ENCODE measurements at places on chromosomes 7 and 10.
A peak's percentile ranks its signal among the peaks of the same experiment; 100 is the strongest.

- no peak for DNase-seq
Measured at GRCh38 chr10:44476409-44477045, 91.6 kb upstream of the CXCL12 start.

DNA sequence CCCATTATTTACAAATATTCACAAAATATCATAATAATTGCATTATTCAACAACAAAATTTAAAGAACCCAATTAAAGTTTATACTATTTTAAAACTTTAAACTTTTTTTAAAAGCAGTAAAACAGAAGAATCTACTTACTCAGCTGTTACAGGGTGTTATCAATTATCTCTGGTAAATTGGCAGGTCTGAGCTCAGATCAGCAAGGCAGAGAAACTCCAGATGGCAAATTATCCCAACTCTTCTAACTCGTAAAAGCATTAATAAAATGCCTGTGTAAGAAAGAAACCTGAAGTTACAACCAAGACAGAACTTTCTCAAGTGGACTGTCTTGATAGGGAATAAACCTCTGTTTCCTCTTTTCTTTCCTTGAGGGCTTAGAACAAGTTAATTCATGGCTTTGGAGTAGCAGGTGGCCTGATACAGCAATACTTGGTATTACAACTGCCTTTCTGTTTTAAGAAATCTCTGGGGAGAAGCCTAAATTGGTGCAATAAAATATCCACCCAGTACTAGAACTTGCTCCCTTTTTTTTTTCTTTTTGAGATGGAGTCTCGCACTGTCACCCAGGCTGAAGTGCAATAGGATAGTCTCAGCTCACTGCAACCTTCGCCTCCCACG is 275.3 kb upstream of the MKLN1 start:
- no peak for DNase-seq

DNA sequence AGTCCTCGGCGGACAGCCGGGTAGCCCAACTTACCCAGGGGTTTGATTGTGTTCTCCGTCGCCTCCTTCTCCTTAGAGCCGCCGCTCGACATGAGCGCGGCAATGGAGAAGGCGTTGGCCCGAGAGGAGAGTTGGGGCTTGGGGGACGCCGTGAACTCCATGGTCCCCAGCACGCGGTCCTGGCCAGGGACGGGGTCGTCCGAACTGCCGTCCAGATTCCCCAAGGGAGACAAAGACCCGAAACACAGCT is 515 bp downstream of the TBX20 start:
- DNase-seq: no peak

- DNase-seq: no peak
Measured at GRCh38 chr10:11225935-11226334, 208.3 kb downstream of the CELF2 start.

DNA sequence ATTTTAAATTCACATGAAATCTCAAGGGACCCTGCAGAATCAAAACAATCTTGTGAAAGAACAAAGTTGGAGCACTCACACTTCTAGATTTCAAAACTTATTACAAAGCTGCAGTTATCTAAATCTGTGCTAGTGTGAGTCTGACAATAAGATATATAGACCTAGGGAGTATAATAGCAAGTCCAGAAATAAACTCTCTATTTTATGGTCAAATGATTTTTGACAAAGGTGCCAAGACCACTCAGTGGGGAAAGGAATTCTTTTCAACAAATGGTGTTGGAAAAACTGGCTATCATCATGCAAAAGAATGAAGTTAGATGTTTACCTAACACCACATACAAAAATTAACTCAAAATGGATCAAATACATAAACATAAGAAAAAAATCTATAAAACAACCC is 68.2 kb downstream of the TFEC start:
- DNase-seq: no peak

DNA sequence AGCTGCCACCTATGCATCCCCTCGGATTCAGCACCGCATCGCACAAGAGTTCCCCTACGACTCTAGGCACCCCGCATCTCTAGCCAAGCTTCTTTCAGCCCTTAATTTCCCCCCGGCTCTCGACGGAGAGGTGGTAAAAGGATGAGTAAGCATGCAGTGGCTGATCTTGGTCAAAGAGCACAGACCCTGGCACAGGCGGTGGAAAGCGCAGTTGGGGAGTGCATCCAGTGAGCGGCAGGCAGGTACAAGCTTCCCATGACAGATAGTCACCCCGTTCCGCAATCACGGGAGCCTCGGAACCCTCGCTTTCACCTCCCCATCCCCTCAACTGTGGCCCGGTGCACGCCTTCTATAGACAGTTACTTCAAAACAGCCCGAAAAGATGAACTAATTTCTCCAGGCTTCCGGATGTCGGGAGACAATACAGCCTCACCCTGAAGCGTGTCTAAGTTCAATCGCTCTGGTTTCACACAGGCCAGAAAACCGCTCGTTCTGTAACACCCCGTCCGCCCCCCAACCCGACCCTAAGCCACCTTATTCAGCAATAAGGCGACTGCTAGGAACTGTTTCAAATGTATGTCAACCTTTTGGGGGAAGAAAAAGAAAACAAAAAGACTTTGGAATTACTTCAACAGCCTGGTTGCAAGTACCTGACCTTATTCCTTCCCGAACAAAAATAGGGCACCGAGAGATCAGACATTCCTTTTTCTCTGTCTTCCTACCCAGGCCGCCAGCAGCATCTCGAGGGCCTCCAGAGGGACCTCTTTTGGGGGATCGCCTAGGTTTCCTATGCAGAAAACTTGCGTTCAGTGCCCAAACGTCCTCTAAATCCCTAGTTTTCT is 1.4 kb downstream of the RHEB start:
- DNase-seq: peak; percentile 24

- DNase-seq: no peak
Measured at GRCh38 chr10:71912431-71912830, 51.8 kb upstream of the CHST3 start.

GRCh38 chr7:125984795-125985194 is 1055.2 kb upstream of the POT1 start:
- no peak for DNase-seq

- no peak for DNase-seq
Measured at GRCh38 chr7:100571829-100572116, 1.9 kb downstream of the SAP25 start.

DNA sequence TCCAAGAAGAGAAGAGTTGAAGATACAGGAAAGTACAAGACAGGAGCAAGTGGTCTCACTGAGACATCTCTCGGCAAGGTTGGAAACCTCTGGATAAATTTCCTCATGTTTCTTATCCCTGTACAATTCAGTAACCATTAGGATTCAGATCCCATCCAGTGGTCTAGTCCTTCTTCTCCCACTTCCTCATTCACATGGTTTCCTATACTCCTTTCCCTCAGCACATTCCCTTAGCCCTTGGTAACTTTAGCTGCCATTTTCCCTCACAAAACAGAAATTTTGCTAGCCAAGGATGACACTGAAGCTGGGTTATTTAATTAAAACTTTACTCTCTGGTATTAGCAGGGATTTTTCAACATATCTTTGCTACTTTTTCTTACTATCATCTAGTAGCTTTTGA is 82.6 kb downstream of the CPED1 start:
- DNase-seq: no peak

DNA sequence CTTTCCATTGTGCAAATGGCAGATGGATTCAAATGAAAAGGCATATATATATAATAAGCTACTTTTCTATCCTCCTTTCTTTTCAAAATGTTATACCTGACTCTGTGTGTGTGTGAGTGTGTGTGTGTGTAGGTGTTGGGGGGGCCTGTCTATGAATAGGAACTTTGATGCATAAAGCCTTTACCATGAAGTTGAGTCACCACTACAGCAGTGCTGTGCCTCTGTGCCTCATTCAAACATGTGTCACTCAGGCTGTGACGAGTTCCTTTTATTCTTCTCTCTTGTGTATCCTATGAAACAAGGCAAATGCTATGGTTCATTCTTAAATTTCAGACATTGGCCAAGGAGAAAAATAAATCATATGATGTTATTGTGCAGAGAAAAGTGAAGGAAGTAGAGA is 52.7 kb upstream of the DKK1 start:
- DNase-seq: no peak

DNA sequence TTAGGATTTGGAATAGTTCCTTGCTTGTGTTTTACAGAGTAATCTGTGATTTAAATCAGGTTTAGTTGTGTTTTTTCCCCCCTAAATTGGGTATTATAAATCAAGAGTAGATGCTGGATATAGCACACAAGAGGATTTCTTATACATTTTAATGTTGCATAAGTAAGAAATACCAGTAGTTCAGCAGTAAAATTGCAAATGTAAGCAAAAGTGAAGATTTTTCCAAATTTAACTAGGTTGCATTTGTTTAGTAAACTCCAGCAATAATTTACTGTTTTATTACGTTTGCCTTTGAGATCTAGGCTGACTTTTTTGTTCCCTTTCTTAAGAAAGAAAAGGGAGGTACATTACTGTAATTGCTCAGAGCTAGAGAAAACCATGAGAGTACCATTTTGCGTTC is 207.3 kb downstream of the LRMDA start:
- no peak for DNase-seq

DNA sequence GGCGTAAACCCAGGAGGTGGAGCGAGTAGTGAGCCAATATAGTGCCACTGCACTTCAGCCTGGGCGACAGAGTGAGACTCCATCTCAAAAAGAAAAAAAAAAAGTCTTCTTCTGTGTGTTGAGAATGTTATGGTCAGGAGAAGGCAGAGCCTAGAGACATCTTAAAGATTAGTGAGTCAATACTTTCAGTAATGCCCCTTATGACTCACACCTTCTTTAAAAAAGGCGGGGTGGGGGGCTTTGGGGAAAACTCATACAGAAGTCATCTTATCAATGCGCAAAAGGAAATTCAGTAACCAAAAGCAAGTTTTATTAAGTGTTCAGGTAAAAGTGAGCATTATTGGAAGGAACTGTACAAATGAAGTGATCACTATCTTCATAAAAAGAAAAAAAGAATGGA is 1369.8 kb upstream of the LRRTM3 start:
- no peak for DNase-seq

DNA sequence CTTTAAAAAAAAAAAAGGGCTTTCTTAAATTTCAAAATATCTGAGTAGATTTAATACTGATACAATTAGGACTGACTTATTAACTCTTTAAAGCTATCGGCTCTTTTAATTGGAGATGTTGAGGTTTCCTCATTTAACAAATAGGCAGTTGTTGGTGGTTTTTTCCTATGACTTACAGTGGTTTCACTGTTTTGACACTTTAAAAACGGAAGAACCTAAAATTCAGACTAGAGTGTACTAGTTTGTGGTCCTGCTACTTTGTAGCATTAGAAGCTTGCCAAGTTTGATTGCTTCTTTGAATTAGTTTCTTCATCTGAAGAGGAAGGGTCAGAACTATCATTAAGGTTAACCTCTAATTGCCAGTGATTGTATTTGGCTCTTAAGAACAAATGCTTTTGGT is 27.7 kb downstream of the CUL1 start:
- no peak for DNase-seq

DNA sequence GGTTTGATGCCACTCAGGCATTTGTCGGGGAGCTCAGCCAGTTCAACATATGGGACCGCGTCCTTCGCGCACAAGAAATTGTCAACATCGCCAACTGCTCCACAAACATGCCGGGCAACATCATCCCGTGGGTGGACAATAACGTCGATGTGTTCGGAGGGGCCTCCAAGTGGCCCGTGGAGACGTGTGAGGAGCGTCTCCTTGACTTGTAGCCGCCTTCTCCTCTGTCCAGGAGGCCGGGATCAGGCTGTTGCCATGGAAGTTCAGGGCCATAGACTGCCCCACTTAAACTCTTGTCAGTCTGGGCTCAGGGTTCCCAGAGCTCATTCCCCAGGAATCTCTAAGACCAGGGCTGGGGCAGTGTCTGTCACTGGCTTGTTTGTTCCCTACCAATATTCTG is 11.3 kb downstream of the NPTX2 start:
- no peak for DNase-seq

GRCh38 chr10:82813856-82814255 is 938.9 kb downstream of the NRG3 start:
- no peak for DNase-seq

- no peak for DNase-seq
Measured at GRCh38 chr10:133347710-133348517, 741 bp downstream of the PRAP1 start.

DNA sequence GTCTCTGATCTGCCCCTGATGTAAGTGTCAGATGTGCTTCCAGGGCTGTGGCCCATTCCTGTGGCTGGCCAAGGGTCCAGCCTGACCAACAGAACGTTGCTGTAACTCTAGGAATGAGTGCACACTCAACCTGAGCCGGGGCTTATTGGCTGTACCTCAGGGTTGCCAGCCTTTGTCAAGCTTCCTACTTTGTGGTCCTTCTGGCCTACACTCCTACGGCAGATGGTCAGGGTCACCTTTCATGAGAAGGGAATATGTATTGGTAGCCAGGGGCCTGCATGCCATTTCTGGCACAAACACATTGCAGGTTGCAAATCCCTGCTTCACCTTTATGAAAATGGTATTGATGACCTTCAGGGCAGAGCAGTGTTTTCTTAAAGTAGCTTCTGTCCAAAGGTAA is 64.5 kb downstream of the MTURN start:
- DNase-seq: no peak

DNA sequence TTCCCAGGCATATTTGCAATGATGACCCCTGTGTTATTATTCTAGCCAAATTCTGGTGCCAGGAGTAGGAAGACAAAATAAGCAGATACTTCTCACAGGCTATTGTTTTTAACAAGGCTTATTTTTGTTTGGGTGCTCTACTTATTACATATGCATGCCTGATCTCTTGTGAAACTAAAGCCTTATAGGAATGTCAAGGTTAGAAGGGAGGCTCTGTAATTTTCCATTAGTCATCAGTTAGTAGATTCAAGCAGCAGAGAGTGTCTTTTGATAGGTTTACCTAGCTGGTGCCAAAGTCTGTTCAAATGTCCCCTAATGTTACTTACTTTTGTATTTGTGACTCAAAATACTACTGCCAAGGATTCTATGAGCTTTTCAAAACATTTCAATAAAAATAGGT is 11.7 kb upstream of the TMEM106B start:
- DNase-seq: no peak

GRCh38 chr7:75639071-75639885 is 99.5 kb downstream of the HIP1 start:
- DNase-seq: peak; percentile 63

GRCh38 chr10:67607472-67607871 is 88.5 kb downstream of the CTNNA3 start:
- DNase-seq: no peak

DNA sequence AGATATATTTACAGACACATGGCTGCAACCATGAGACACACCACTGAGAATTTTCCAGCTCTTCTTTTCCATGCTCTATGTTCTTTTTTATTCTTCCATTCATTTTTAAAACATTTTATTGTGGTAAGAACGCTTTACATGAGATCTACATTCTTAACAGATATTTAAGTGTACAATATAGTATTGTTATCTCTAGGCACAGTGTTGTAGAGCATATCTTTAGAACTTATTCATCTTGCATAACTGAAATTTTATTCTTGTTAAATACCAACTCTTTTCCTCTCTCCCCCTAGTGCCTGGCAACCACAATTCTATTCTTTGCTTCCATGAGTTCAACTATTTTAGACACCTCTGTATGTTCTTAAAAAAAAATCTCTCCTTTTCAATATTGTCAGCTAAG is 67.1 kb upstream of the HABP2 start:
- no peak for DNase-seq

- DNase-seq: no peak
Measured at GRCh38 chr7:105775580-105775979, 100.8 kb downstream of the ATXN7L1 start.

Measured in hypothalamus (tissue), 51 donors.